Pons (tissue), 1 donor: ENCODE measurements at places on chromosomes 1 and 21.

GRCh38 chr1:67952071-67952470 is 98.4 kb downstream of the DIRAS3 start:
- no peak for DNase-seq

DNA sequence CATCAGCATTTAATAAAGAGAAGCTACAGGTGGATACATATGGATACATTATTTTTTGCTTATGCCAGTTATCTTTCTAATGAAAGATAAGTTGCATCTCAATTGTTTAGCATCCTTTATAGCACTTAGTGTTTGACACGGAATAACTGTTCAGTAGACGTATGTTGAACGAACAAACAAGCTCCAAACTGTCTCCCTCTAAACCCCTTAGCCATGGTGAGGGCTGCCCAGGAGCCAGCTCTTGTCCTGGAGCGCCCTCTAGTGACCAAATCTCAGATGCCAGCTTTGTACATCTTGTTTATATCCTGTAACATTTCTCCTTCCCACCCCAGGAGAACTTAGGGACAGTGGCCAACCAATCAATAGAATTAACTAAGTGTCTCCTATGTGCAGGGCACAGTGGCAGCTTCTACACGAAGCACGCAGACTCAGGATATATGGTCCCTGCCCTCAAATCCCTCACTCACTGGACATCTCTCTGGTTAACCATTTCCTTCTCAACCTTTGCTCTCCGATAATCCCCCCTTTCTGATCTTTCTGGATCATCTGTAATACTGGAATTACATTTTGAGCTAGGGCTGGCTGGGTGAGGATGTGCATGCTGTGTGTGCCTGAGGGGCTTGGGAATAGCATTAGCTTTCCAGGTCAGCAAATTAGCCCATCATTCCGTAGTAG is 22.9 kb downstream of the KCNA10 start:
- peak; percentile 83 for DNase-seq

DNA sequence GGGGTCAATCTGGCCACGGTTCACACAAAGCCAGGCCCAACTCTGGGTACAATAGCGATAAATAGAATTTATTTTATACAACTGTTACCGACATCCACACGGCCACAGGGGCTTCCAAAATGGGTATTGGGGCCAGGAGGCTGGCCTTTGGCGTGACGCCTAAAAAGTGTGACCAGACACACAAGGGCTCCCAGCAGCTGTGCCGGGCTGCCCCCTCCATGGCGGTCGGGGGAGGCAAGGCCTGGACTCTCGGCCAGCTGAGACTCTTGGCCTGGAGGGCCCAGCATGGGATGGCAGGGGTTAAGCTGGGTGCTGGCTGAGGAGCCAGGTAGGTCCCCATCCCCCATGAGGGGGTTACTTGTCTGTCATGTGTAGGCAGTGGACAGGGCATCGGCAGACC is 73.0 kb downstream of the RAP1GAP start:
- no peak for DNase-seq

DNA sequence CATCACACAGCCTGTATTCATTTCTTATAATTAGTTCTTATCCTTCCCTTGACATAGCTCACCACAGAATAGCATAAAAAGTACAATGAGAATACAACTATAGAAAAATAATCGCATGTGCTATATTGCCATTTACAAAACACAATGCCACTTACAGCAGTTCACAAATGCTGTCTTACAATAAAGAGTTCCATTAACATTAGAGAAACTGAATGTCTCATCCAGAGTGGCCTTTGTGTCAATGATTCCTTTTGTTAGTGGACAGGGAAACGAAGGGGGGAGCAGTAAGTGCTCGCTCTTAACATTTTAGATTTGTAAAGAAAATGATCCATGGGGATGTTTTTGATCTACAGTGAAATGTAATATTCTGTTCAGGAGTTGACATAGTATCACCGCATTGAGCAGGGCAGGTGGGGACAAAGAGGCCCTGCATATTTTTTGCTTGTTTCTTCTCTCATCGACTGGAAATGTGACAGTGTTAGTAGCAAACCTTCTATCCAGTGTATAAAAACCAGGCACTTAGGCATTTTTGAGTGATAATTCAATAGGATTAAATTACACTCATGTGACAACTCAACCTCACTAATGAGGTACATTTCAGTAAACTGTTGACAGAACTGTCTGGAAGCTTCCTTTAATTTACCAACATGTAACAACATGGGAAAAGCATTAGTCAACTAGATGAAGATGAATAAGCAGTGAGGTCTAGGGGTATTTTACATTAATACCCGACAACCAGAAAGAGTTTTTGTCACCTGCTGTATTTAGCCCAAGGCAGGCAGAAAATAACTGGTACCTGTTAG is 35.6 kb upstream of the RRP15 start:
- peak; percentile 37 for DNase-seq

DNA sequence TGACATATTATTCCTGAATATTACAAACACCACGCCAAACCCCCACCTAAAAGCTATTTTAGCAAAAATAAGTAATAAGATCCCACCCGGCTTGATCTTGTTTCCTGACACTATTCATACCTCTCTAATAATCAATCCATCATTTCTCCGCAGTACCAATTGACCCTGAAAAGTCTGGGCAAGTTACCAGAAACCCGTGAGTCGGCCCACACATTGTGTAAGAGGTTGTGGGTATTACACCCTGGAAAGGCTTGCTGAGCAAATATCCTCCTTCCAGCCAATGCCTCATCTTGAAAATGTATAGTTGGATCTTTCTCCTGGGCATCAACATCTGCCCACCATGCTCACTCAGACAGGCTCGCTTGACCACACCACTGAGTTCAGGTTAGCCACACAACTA is 451.0 kb downstream of the TTLL7 start:
- no peak for DNase-seq

- DNase-seq: no peak
Measured at GRCh38 chr1:2592672-2593071, 6.1 kb downstream of the PRXL2B start.

DNA sequence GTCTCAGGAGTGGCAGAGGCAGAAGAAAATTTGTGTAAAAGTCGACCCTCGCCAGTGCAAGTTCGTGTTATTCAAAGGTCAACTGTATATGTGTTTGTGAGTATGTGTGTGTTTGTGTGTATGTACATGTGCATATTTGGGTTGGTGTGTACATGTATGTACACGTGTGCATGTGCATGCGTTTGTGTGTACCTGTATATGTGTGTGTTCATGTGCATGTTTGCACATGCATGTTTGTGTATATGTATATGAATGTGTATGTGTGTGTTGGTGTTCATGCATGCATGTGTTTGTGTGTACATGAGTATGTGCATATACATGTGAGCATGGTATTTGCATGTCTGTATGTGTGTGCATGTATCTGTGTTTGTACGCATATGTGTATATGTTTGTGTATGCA is 21.7 kb upstream of the TENT5C start:
- no peak for DNase-seq

GRCh38 chr1:150168960-150169601 is 19.4 kb downstream of the PLEKHO1 start:
- no peak for DNase-seq

DNA sequence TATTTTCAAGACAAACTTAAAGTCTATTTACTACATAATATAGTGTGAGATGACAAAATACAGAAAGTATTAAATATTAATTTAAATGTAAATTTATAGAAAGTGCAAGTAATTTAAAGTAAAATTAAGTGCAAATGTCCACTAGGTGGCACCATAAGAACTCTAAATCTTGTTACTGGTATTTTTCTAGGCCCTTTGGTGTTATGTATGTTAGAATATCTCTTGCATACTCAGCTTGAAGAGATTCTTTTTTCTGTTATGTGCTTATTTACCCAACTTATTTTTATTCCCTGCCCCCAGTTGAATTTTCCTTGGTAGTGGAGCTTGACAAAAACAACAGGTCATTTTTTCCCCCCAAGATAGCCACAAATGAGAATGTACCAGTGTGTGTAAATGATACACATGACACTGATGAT is 71.5 kb downstream of the RPS6KC1 start:
- DNase-seq: peak; percentile 80

DNA sequence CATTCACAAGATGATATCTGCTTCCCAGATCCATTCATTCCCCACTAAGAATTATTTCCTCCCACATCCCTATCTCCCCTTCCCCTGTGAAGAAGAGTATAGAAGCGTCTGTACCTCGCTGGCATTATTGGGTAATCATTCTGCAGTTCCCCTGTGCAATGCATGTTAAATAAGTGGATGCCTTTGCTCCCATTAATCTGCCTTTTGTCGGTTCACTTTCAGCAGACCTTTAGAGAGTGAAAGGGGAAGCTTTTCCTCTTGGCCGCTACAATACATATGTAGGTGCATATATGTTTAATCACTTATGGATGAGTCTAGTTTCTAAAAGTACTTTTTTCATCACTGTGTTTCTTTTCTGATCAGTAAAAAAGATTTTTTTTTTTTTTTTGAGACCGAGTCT is 7.0 kb downstream of the CLCN6 start:
- DNase-seq: no peak

- DNase-seq: no peak
Measured at GRCh38 chr1:156126630-156127534, 12.4 kb downstream of the LMNA start.

- DNase-seq: peak; percentile 73
Measured at GRCh38 chr1:39973503-39974135, 18.7 kb downstream of the MFSD2A start.

- no peak for DNase-seq
Measured at GRCh38 chr1:56330391-56331026, 248.9 kb downstream of the PLPP3 start.

DNA sequence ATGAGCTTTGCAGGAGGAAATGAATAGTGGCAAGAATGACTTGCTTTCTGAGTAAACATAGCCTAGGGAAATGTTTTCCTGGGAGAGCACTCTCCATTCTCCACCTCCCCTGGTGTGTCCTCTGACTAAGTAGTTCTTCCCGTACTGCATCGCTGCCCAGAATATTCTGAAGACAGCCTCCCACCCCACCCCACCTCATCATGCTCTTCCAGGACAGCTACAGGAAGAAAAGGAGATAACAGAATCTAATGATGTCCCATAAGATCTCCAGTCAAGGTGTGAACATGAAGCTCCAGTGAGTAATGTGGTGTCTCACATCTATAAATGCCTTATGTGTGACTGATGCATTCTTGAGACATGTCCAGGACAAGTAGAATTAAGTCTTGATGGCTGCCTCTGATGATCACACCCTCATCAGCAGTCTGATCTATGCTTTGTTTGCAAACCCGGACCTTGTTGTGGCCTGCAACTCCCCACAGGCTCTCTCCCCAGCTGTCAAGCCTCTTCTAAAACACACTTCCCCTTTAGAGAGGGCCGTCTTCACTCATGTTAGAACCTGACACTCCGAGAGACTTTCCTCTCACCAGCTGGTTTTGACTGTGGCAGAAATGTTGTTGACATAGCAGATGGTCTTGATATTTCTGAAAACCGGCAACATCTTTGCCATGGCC is 183.0 kb downstream of the CYYR1 start:
- DNase-seq: peak; percentile 4

DNA sequence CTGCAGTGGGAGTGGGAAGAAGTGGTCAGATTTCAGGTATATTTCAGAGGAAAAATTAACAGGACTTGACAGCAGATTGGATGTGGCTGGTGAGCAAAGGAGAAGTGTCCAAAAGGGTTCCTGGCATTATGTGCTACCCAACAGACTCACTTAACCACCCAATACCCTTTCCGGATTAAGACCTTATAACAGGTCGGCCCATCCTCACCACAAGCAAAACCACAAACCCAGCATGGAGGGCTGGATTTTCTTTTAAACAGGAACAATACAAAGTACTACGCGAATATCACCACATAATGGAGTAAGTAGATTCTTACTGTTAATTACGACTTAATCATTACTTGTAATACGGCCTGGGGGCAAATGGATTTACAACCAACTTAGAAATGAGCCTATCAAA is 59.2 kb downstream of the WDR64 start:
- DNase-seq: no peak

DNA sequence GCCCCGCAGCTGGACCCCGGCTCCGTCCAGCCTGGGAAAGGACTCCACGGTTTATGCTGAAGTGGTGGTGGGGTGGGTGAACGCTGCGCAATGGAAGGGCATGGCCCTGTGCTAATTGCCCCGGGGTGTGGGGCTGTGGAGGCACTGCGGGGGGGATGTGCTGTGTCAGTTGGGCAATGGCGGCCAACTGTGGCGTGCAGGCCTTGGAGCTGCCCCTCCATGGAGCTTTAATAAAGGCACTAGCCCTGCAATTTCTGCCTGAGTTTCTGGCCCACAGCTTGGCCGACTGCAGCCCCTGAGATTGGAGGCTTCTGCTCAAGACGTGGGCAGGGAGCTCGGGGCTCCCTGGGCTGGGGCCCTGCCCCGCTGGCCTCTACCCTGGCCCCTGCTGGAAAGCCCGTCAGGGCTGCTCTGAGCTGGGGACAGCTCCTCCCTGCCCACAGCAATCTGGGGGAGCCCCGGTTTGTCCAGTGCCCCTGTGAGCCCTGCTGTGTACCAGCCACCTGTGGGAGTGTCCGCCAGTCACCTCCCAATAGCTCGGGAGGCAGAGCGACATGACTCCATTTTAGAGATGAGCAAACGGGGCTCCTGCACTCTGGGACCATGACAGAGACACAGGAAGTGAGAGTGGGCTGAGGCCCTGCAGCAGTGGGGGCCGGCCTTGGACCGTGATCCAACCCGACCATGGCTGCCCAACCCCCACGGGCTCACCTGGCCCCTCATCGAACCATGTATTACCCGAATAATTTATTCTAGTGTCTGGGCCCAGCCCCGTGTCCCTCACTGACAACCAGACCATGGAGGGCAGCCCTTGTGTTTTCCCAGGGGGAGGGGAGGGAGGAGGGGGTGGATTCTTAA is 8.7 kb upstream of the TNFRSF14 start:
- DNase-seq: no peak

DNA sequence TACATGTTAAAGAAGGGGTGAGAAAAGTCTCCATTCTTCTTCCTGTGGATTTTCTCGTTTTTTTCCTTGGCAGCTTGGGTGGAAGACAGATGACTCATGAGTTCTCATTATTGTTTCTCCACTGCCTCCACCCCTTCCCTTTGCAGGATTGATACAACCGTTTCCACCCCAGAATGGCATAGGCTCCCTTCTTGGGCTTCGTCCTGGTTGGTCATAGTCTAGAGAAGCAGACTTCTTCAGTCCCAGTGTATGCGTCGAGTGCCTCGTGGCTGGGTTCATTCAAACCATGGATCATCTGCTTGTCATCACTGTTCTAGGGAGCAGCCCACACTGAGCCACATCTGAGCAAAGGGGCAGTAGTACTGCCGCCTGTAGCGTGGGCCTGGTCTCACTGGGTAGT is 13.7 kb downstream of the PTGFRN start:
- no peak for DNase-seq

GRCh38 chr1:206769304-206769731 is 1.3 kb upstream of the IL19 start:
- no peak for DNase-seq

GRCh38 chr1:184036517-184036949 is 995 bp downstream of the COLGALT2 start:
- peak; percentile 63 for DNase-seq

DNA sequence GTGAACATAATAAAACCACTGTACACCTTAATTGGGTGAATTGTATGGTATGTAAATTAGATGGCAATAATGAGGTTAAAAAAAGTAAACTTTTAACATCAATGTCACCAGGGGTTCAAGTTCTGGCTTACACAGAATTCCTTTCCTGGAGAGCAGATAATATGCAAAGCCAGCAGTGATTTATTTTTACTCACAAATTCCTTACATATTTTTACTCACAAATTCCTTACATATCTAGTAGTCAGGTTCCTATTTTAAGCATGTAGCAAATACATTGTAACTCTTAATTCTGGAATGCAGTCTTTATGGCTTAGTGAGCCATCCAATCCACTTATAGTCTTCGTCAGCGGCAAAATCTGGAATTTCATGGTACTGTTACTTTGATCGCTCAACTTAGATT is 1.3 kb upstream of the UBE4B start:
- no peak for DNase-seq

- DNase-seq: peak; percentile 41
Measured at GRCh38 chr1:151716771-151717631, at the start of gene CELF3. CELF3 (minus strand) TSS chr1:151716803; CDS start chr1:151716020, 783 bp downstream.
